IMR-90 (cell line): ENCODE measurements at places on chromosomes 2 and 18. TPM values are rescaled to one million over a fixed set of nuclear protein-coding genes. Genes with fewer than 3 reads are reported as not detected.

DHRS9 gene
- not detected in 2 replicates for total RNA-seq

GRCh38 chr2:98608116-98608961 lies at the start of the genes COA5 and UNC50:
Gene COA5, minus strand, starts transcription at chr2:98608512. Its CDS starts 107 bp downstream, at chr2:98608405.
Gene UNC50, plus strand, starts transcription at chr2:98608589. Its CDS starts 1,171 bp downstream, at chr2:98609760.
- DNase-seq, result peak; percentile 91

PDE1A gene
- 0.83 and 0.90 TPM in 2 replicates for total RNA-seq

GRCh38 chr2:113061241-113061640 lies 2.2 kb downstream of the IL36RN start:
- DNase-seq, result no peak

GKN2 gene
- not detected in 2 replicates for total RNA-seq

ZNF516 gene
- total RNA-seq, result 7.9 and 9.7 TPM in 2 replicates

DNA sequence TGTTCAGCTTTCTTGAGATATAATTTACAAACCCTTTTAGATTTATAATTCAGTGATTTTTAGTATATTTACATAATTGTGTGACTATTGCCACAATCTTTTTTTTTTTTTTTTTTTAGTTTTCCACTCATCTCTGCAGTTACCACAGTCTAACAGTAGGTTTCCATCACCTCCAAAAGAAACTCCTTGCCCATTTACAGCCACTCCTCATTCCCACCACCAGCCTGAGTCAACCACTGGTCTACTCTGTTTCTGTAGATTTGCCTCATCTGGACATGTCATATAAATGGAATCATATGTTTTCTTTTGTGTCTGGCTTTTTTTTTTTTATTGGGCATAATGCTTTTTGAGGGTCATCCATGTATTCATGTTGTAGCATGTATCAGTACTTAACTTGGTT lies 16.1 kb downstream of the MTX2 start:
- no peak for DNase-seq

GRCh38 chr2:62302631-62303435 lies 106.9 kb downstream of the B3GNT2 start:
- DNase-seq, result no peak

DSG2 gene
- total RNA-seq, result 1.7 and 2.3 TPM in 2 replicates

- no peak for DNase-seq
Measured at GRCh38 chr2:239312741-239313667, 87.8 kb downstream of the HDAC4 start.

DNA sequence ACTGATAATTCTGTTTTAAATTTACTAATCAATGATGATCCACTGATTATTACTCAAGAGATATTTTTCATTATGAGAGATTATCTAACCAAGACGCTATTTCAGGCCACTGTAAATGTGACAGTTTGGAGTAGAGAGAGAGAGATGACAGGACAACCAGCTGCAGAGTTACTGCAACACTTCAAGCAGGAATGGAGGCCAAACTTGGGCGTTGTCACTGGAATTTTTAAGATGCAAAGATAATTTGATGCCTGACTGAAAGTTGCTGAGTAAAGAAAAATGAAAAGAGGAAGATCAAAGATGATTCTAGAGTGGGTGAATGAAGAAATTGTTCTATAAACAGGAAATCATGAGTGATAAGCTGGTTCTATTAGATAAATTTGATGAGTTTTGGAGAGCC lies 1302.1 kb upstream of the TMEFF2 start:
- no peak for DNase-seq

HSBP1L1 gene
- total RNA-seq, result 7.8 and 8.6 TPM in 2 replicates

OTOF gene
- not detected in 2 replicates for total RNA-seq

DNA sequence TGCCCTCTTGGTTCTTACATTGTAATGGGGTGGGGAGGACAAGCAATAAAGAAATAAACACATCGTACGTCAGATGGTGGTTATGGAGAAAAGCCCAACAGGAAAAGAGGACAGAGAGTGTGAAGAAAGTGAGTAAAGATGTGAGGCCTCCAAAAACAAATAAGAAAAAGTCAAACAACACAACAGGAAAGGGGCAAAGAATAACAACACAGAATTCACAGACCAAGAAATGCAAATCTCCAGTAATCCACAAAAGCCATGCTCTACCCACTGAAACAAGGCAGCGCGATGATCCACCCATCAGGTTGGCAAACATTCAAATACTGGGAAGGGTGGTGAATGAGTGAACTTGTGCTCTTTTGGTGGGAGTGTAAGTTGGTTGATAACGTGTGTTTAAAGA lies 16.7 kb upstream of the DUSP2 start:
- no peak for DNase-seq

DNA sequence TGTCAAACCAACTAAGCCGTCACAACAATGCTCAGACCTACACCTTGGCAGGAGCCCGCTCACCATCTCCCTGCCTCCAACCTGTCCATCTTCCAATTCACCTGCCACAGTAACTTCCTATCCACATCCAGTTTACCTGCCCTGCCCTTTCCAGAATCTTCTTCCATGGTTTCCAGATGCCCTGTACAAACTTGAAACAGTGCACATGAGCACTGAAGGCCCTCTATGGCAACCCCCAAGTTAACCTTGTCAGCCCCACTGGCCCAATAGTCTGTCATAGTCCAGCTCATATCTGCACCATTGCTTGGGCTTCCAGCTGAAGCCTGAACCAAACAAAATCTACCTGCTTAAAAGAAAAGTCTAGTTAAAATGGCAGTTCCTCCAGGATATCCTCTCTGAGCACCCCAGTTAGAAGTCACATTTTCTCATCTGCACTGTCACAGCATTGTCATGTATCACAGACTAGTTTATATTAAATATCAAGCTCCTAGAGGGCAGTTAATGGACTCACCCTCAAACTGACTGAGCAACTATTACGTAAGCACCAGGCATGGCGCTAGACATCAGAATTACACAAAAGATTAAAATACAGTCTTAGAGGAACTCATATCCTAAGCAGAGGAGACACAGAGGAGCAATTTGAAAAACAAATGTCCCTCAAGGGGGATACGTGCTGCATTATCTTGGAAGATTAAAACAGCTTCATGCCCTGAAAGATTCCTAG lies 11.6 kb downstream of the NFE2L2 start:
- no peak for DNase-seq

IL1F10 gene
- total RNA-seq, result not detected in 2 replicates

DNA sequence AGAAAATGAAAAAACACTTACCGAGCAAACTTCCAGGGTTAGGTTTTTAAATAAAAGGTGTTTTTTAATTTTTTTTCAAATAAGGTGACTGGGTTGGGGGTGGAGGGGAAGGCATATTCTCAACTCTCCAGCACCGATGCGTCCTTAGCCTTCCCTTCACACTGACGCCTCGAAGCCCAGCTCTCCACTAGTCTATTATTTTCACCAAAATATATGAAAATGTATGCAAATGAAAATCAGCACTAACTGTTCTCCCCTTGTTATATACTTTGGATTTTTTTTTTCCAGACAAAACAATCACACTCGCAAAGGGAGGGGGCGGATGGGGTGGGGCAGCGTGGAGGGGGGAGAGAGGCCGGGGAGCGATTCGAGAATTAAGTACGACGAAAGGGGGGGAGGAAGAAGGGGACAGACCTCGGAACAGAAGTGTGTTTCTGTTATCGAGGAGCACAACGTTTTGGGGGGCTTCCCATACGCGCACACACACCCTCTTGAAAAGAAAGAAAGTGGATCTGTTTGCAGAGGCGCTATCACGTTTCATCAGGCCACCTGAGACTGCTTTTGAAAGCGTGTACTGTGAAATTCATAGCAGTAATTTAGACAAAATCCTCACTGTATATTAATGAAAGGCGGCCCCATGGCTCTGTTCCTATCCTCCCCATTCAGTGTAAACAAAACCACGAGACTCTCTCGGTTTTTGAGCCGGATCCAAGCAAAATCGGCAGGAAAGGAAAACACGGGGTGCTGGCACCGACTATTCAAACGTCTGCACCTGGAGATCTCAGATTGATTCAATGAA lies 2.4 kb upstream of the POU3F3 start:
- no peak for DNase-seq

GRCh38 chr2:110888411-110888810 lies 156.0 kb downstream of the ACOXL start:
- no peak for DNase-seq

GRCh38 chr2:203621981-203622515 lies 84.4 kb upstream of the CD28 start:
- DNase-seq, result peak; percentile 22

SH3BP4 gene
- 112 and 122 TPM in 2 replicates for total RNA-seq

EPHA4 gene
- 111 and 132 TPM in 2 replicates for total RNA-seq

DNA sequence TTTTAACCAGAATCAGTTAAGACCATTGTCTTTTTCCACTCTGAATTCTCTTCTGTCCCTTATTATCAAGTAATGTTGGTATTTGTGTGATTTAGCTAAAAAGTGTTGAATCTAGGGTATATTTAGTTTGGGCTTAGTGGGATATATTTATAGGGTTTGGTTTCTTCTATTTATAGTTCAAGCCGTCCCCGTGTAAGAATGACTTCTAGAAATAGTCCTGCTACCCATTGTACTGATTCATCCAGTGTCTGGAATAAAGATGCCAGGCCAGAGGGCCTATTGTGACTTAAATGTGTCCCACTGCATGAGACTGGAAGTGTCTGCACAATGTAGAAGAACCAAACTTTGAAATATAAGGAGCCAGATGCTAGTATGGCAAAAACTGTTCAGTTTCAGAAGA lies 364.8 kb downstream of the TNS1 start:
- no peak for DNase-seq

GRCh38 chr2:23204685-23205242 lies 180.2 kb upstream of the KLHL29 start:
- DNase-seq, result no peak

- DNase-seq, result no peak
Measured at GRCh38 chr18:5969989-5970403, 74.7 kb upstream of the TMEM200C start.

DNA sequence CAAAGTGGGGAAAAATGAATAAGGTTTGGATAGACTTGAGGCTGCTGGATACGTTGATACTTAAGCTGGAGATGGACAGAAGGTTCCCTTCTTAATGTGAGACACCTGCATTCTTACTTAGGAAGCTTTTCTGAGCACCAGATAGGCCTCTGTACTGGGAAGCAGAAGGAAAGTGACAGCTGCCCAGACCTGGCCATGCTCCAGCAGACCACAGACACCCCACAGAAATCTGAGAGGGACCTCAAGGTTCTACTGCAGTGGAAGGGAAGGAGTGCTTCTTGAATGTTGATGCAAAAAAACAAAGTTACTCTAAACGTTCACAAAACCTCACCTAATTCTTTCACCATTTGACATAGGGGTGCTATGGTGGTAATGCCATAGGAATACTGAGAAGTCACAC lies 642.1 kb upstream of the ID2 start:
- no peak for DNase-seq

NTSR2 gene
- not detected in 2 replicates for total RNA-seq

M1AP gene
- not detected in 2 replicates for total RNA-seq

DNA sequence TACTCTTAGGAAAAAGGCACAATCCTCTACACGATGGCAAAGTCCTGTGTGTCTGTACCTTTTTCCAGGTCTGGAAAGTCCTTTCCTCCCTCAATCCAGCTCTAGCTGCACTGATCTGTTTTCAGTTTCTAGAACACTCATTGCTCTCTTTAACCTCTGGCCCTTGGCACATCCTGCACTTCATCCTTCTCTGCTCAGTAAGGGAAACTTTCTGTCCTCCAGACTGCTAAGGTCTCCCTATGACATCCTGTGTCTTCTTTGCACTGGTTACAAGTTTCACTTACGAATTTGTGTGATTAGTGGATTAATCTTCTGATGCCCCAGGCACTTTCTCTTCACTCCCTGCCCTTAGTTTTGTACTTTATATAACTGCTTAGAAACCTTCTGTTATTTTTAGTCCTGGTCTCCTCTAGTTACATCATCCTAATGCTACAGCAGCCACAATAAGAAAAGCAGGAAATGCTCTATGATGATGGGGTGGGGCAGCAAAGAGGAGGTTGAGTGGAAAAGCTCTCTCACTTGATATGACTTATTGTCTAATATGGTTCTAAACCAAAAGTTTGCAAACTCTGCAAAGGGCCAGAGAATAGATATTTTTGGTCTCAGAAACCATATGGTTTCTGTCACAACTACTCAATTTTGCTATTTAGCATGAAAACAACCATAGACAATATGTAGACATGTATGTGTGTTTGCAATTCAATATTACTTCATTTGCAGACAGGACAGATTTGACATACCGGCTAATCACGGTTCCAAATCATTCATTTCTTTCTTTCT lies 568.2 kb downstream of the THSD7B start:
- no peak for DNase-seq

DNA sequence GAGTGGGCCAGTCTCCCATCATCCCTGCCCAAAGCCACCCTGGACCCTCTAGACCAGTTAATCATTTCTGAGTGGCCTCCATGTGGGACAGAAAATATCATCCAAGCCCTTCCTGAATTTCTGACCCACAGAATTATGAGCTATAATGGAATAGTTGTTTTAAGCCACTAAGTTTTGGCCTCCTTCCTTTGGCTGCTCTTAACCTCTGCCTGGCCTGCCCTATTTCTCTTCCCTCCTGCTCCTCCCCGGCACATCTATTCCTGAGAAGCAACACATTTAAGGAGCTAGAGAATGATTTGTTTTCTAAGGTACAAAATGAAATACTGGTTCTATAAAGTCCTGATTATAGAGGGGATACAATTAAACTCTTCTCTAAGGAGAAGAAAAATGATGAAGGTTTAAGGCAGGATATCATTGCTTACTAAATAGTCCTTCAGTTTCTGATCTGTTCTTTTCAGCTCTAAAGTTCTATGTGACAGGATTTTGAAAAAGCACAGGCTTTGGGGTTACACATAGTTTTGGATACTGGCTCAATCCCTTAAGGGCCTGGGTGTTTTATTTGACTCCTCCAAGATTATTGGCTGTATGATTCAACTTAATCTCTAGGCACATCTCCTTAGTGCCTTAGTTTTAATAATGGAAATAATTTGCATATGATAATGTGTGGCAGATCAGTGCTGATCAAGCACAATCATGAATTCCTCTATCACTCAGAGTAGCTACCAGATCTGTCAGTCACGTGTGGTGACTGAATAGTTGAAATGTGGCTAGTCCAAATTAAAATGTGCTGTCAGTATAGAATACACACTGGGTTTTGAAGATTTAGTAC lies 240.3 kb downstream of the VAPA start:
- no peak for DNase-seq

DNA sequence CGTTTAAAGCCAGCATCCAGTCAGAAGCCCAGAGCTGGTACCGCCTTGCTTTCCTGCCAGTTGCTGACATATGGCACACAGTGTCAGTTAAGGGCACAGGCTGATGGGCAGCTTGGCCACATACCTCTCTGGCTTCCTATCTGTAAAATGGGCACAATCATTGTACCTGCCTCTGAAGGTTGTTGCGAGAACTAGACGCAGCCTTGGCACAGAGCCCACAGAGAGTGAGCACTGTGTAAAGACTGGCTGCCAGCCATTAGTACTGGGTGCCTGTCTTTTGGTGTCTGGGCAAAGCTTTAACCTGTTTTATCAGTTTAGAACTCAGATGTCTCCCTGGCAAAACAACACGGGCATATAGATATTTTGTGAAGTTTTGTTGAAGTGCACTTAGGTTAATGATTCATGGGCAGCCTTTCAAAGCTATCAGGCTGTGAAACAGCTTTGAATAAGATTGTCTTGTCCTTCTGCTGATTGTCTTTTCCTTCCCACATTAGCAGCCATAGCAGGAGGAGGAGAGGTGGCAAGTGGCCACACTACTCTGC lies 269.5 kb downstream of the NEDD4L start:
- DNase-seq, result no peak

GORASP2 gene
- 53.1 and 60.5 TPM in 2 replicates for total RNA-seq
